GM23338 (cell line): ENCODE measurements at places on chromosomes 11 and 22. TPM values are rescaled to one million over a fixed set of nuclear protein-coding genes. Genes with fewer than 3 reads are reported as not detected.

PRAME gene
- polyA plus RNA-seq, result not detected in 2 replicates

NPAS4 gene
- polyA plus RNA-seq, result 0.66 and 0.71 TPM in 2 replicates

LRRC74B gene
- not detected in 2 replicates for polyA plus RNA-seq

LRRC10B gene
- 0.35 and 0.47 TPM in 2 replicates for polyA plus RNA-seq

MEI1 gene
- polyA plus RNA-seq, result 0.09 and 0.87 TPM in 2 replicates

SNX19 gene
- 5.2 and 6.6 TPM in 2 replicates for polyA plus RNA-seq

OR52H1 gene
- polyA plus RNA-seq, result not detected in 2 replicates

ATG13 gene
- polyA plus RNA-seq, result 32.3 and 32.9 TPM in 2 replicates

TTC36 gene
- 0.40 TPM in 1 of 2 replicates, not detected in the other for polyA plus RNA-seq

TKFC gene
- polyA plus RNA-seq, result 21.1 and 21.7 TPM in 2 replicates
